ENCODE measurements at places on chromosomes 5 and 9.
A peak's percentile ranks its signal among the peaks of the same experiment; 100 is the strongest.

GRCh38 chr5:177553671-177554429 is 513 bp downstream of the FAM193B start:
- H3K4me1 ChIP-seq = peaks cover 16% of the 10 kb centered on the region
- no peaks in the 10 kb centered on the region for H3K27me3 ChIP-seq
- peak; percentile 59 for DNase-seq
- H3K27ac ChIP-seq = peak overlapping the region; percentile 60
- peak overlapping the region; percentile 91 for H3K4me3 ChIP-seq
- 0 out of 2 replicates have a peak, but pooled peaks cover 4% of the 10 kb centered on the region for H3K36me3 ChIP-seq

DNA sequence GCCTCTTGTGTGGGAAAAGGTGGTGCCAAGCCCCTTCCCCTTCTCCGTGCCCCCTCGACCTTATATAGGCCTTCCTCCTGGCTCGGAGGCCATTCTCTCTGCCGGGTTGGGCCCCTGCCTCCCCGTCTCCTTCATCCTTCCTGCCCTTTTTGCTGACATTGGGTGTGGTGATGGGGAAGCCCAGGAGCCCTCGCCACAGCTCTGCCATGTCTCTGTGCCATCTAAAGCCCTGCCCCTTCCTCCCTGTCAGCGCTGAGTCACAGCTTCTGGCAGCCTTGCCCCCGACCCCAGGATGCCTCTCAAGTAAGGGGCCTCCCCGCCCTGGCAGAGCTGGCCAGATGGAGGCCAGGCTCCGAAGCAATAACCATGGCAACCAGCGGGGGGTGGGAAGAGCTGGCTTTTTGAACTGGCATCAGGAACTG is 30.4 kb downstream of the JADE2 start:
- peak; percentile 82 for DNase-seq
- peak overlapping the region; percentile 86 for H3K27ac ChIP-seq
- no peak overlapping the region for H3K4me3 ChIP-seq
- H3K27me3 ChIP-seq = no peaks in the 10 kb centered on the region

DNA sequence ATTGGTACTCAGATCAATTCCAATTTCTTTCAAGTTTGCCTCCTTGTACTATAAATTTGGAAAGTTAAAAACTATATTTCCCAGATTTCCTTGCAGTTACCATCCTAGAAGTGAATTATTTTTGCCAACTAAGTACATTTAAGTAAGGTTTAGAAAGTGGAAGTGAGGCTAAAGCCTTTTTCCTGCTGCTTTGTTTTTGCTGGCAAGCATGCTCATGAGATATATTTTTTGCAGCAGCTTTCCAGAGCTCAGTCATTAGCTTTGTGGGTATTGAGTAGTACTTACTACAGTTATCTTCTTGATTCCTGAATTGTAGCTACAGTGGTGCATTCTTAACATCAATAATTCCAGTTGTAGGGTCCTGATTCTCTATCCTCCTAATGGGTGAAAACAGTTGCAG is 3.5 kb upstream of the BTF3 start:
- H3K4me3 ChIP-seq = no peak overlapping the region
- H3K27ac ChIP-seq = no peak overlapping the region
- DNase-seq = no peak
- H3K36me3 ChIP-seq = no peaks in the 10 kb centered on the region

- no peaks in the 10 kb centered on the region for H3K4me1 ChIP-seq
- no peak overlapping the region for H3K27ac ChIP-seq
- H3K4me3 ChIP-seq = no peak overlapping the region
- no peaks in the 10 kb centered on the region for H3K36me3 ChIP-seq
- DNase-seq = peak; percentile 21
Observed at GRCh38 chr9:88342246-88342645, 46.0 kb upstream of the SPIN1 start.

DNA sequence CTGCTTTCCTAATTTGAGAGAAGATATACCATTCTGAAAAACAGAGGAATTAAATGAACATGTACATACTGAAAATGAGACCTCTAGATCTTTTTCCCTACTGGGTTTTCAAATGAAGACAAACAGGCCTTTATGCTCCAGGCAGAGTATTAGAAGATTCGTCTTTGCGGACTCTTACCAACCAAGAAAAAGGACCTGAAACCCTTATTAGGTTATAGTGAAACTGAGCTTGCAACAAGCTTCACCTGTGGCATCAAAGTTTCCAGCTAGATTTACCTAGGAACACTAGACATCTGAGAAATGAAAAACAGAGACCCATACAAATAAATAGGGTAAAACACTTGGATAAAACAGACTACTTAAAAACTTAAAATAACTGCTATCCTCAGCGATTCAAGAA is 46.3 kb downstream of the SMIM15 start:
- H3K36me3 ChIP-seq = no peaks in the 10 kb centered on the region
- H3K27ac ChIP-seq = no peak overlapping the region
- no peaks in the 10 kb centered on the region for H3K27me3 ChIP-seq
- H3K4me3 ChIP-seq = no peak overlapping the region

DNA sequence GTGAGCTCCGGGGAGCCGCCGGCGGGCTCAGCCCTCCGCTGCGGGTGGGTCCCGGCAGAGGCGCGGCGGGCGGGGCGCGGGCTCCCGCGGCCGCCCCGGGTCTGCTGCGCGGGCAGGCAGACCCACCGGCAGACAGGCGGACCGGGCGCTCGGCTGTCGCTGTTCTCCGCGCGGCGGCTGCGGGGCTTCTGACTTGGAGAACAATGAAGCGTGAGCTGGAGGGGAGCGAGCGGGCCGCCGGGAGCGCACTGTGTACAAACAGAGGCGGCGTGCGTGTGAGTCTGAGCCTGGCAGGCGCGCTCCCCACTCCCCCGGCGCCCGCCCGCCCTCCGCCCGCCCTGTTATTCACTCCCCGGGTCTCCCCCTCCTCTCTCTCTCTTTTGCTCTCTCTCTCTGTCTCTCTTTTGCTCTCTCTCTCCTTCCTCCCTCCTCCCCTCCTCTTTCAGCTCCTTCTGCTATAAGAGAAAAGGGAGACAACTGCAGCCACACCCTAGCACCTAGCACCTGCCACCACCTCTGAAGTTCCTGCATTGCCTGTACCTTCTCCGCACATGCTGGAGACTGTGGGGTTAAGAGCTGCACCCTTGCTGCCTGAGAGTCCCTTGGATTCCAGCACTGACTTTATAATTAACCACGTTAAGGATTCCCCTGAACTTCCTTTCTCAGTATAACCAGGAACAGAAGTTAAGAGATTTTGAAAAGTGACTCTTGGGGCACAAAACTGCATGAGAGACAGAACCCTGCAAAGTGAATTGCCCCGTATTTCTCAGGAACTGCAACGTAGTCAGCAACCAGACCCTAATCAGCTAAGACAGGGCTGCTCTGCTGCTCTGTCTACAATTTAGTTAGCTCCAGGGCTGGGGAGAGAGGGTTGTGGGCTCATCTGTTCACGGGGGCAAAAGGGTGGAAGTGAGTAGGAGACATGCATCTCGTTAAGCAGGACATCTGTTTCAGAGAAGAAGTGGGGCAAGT is at the start of gene EDIL3:
EDIL3 (minus strand) TSS at position 277 of the 972 bp plus-strand sequence. CDS start 506 bp downstream, outside the sequence.
- H3K27ac ChIP-seq = no peak within 1 kb of the TSS
- H3K36me3 ChIP-seq = no peaks in the 10 kb centered on the region
- DNase-seq = peak; percentile 56
- H3K4me1 ChIP-seq = no peaks in the 10 kb centered on the region
- H3K27me3 ChIP-seq = peaks cover 54% of the 10 kb centered on the region
- peak within 1 kb of the TSS; percentile 65 for H3K4me3 ChIP-seq

DNA sequence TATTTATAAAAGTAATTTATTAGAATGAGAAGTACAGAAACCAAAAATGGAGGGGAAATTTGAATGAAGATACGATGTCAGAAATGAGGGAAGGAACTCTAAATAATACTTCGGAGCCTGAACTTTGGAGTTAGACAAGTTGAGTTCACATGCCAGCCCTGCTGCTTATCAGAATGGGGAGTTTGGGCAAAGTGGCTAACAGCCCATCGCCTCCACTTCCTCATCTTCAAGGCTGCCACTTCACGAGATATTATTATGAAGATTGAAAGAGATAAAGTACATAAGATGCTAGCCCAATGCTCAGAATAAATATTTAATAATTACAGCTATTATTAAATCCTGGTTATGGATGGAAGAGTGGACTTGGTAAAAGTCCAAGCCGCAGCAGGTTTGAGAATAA is 56.2 kb upstream of the ABCA1 start:
- H3K27ac ChIP-seq = no peak overlapping the region
- no peaks in the 10 kb centered on the region for H3K36me3 ChIP-seq

- H3K27me3 ChIP-seq = peaks cover 13% of the 10 kb centered on the region
- DNase-seq = peak; percentile 14
Observed at GRCh38 chr9:82996941-82997340, 66.0 kb downstream of the RASEF start.

- no peaks in the 10 kb centered on the region for H3K4me1 ChIP-seq
- no peak for DNase-seq
- H3K27me3 ChIP-seq = no peaks in the 10 kb centered on the region
Observed at GRCh38 chr5:102542057-102542456, 43.3 kb upstream of the SLCO6A1 start.

DNA sequence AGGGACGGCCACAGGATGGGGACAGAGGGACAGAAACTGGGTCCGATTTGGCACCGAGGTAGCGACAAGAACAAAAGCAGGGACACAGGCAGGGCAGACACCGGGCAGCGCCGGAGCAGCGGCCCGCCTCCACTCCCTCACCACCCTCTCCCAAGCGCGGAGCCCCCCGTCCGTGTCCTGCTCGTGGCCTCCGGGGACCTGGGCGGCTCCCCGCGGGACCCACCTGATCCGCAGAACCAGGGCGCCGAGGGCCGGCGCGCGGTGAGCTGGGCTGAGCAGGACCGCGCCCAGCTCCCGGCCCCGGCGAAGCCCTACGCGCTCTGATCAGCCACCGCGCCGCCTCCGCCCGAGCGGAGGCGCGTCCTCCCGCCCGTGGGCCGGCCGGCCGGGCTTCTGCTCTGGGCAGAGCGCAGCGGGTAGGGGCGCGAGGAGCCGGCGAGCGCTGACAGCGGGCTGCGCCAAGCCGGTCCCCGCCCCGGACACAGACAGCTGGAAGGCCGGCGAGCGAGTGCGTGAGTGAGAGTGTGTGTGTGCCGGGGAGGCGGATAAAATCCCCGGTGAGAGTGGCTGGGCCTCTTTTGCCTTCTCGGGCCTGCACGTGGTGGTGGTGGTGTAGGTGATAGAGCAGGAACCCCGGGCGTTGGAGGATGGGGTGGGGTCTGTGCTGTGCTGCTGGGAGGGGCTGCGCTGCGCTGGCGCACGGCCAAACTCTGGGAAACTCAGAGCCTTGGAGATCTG is at the start of gene GGTA1:
GGTA1 (minus strand) TSS at position 418 of the 738 bp plus-strand sequence. CDS start 31,922 bp downstream, outside the sequence.
- H3K27ac ChIP-seq = no peak within 1 kb of the TSS
- peak; percentile 77 for DNase-seq
- peaks cover 16% of the 10 kb centered on the region for H3K27me3 ChIP-seq
- H3K36me3 ChIP-seq = no peaks in the 10 kb centered on the region
- peak within 1 kb of the TSS; percentile 71 for H3K4me3 ChIP-seq
- H3K4me1 ChIP-seq = peaks cover 16% of the 10 kb centered on the region

DNA sequence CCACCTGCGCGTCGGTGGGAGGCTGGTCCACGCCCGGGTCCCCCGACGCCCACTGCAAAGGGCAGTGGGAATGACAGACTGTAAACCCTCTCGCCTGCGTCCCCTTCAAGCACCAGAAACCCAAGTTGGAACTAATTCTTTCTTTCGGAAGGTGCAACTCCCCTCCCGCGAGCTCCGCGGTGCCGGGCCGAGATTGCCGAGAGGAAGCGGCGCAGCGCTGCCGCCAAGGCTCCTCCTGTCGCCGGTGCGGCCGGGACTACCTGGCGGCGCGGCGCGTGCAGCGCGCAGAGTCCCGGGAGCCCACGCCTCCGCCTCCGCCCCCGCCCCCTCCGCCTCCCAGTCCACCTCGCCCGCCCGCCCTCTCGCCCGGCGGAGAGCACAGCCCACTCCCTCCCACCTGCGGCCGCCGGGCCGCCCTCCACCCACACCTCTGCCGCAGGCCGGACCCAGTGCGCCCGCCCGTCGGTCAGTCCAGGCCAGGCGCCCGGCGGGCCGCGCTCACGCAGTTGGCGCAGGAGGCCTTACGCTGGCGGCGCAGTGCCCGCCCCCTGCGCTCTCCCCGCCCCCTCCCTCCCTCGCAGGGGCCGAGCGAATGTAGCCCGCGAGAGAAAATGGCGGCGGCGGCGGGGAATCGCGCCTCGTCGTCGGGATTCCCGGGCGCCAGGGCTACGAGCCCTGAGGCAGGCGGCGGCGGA is at the start of gene MAP3K1:
MAP3K1 (plus strand) TSS at position 587 of the 695 bp plus-strand sequence; CDS start at position 612, 25 bp downstream.
- H3K4me3 ChIP-seq = peak within 1 kb of the TSS; percentile 89
- H3K27me3 ChIP-seq = 0 out of 2 replicates have a peak, but pooled peaks cover 4% of the 10 kb centered on the region
- H3K36me3 ChIP-seq = no peaks in the 10 kb centered on the region
- H3K27ac ChIP-seq = peak within 1 kb of the TSS; percentile 37

- no peak overlapping the region for H3K27ac ChIP-seq
- DNase-seq = peak; percentile 23
- H3K36me3 ChIP-seq = no peaks in the 10 kb centered on the region
Observed at GRCh38 chr5:79795764-79796398, 106.2 kb downstream of the CMYA5 start.

GRCh38 chr5:98772415-98773213 is 849 bp upstream of the RGMB start:
- H3K27me3 ChIP-seq = no peaks in the 10 kb centered on the region
- H3K36me3 ChIP-seq = peaks cover 54% of the 10 kb centered on the region
- peak; percentile 56 for DNase-seq
- peaks cover 11% of the 10 kb centered on the region for H3K4me1 ChIP-seq

DNA sequence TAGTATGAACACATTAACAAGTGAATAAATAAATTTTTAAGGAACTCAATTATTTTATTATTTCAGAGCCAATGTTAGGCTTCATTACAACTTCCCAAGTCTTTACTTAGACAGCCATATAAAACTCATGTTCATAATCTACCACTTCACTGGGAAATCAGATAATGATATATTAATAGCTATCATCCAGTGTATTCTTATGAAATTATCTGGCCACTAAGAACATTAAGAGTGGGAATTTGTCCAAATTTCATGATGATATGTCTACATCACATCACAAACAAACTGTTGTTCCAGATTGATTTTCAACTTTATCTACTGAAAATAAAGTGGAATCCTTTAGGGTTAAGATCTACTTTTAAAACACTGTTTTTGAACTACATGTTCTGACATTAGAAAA is 668.6 kb downstream of the EFNA5 start:
- H3K27me3 ChIP-seq = no peaks in the 10 kb centered on the region
- no peak overlapping the region for H3K4me3 ChIP-seq
- no peaks in the 10 kb centered on the region for H3K36me3 ChIP-seq
- no peak overlapping the region for H3K27ac ChIP-seq
- H3K4me1 ChIP-seq = no peaks in the 10 kb centered on the region

GRCh38 chr5:124655921-124656511 is 90.4 kb downstream of the ZNF608 start:
- H3K36me3 ChIP-seq = no peaks in the 10 kb centered on the region
- H3K27ac ChIP-seq = peak overlapping the region; percentile 45
- peak; percentile 86 for DNase-seq
- no peaks in the 10 kb centered on the region for H3K27me3 ChIP-seq
- H3K4me3 ChIP-seq = peak overlapping the region; percentile 67
- peaks cover 46% of the 10 kb centered on the region for H3K4me1 ChIP-seq

All from GM23248 (cell line).